ENCODE measurements at places on chromosomes 16 and 17.

GRCh38 chr17:3900646-3901045 lies 7.8 kb upstream of the CAMKK1 start:
- DNase-seq, result no peak

- no peak for DNase-seq
Observed at GRCh38 chr17:69884356-69884755, 190.7 kb upstream of the KCNJ16 start.

DNA sequence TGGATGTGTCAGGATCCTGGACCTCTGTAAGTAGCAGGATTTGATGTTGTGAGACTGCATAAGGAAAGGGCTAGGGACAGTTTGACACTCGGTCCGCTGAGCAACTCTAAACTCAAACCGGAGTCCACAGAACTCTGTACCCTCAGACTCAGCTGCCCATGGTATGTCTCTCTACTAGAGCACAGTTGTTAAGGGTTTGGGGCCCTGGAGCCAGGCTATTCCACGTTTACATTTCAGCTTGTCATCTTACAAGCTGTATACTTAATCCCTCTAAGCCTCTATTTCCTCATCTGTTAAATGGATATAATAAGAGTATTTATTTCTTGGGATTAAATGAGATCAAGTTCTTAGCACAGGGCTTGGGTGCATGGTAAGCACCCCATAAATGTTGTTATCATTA lies 27.9 kb downstream of the HOXB1 start:
- DNase-seq, result no peak

- DNase-seq, result peak; percentile 20
Observed at GRCh38 chr16:82301146-82301755, 131.2 kb upstream of the MPHOSPH6 start.

DNA sequence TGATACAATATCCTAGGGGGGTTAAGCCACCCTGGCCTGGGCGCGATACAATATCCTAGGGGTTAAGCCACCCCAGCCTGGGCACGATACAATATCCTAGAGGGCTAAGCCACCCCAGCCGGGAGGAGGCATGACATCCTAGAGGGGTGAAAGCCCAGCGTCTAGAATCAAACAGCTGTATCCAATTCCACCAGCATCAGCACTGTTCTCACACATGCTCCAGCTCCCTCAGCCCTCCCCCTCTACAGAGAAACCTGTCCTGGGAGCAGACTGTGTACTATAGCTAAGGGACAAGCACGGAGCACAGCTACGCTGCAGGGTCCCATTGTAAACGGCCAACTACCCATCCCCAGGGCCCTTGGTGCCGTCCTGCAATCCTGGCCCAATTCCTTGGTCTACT lies 6.2 kb downstream of the GINS2 start:
- no peak for DNase-seq
